T-helper 2 cell treated with Interferon-gamma antibody and Interleukin-4, amounts not matched to agents 5 μg/mL and 100 μg/mL, for 36 hours (primary cell): ENCODE measurements at places on chromosomes 2 and 18.
A peak's percentile ranks its signal among the peaks of the same experiment; 100 is the strongest.

DNA sequence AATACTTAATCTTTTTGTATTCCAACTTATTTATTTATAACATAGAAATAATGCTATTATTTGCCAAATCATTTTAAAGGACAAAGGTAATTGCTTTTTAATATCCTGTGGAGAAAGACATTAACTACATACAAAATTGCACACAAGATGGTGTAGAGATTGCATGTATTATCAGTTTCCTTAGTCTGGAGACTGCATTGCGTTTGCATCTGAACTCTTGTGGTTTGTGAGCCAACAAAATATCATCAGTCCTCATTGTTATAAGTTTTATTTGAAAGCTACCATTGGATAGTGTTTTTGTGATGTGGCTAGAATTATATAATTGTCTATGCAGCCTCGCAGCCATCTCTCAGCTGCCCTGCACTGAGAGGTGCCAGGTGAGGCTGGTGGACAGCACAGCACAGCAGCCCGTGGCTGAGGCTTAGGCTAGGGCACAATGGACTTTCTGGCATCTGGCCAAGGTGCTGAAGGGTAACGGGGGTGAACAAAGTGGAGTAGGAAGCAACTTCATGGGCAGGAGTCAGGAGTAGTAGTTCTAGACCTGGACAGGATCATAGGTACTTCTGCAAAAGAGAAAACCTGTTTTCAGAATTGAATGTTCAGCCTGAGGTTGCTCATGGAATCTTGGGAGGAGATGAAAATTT, 15.1 kb downstream of the RASGRP3 start:
- no peak overlapping the region for H3K4me3 ChIP-seq
- no peak overlapping the region for H3K27ac ChIP-seq
- peaks cover 12% of the 10 kb centered on the region for H3K27me3 ChIP-seq
- H3K4me1 ChIP-seq, result peaks cover 41% of the 10 kb centered on the region
- DNase-seq, result no peak
- peaks cover 8% of the 10 kb centered on the region for H3K36me3 ChIP-seq

DNA sequence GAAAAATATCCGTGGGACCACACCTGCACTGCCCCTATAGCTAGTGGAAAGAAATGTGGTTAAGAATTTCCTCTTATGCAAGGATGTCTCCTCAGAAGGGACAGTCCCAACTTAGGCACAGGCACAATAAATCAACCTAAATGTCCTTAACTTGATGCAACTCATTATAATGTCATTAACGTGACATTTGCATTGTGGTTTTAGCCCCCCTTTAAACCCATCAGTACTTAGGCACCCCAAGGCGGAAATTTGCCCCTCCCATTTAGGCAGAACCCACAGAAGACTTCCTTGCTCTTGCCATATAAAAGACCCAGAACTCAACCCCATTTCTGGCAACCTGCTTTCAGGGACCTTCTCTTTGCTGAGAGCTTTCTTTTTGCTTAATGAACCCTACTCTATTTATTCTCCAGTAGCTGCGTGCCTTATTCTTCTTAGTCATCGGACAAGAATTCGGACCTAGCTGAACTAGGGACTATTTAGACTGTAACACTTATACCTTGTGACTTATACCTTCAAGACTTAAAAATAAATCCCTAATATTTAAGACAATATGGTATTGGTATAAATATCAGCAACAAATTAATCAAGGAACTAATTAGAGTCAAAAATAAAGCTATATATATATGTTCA, 1281.6 kb upstream of the TMEFF2 start:
- H3K36me3 ChIP-seq, result no peaks in the 10 kb centered on the region
- H3K27ac ChIP-seq, result no peak overlapping the region
- DNase-seq, result no peak
- no peak overlapping the region for H3K4me3 ChIP-seq
- H3K4me1 ChIP-seq, result no peaks in the 10 kb centered on the region

DNA sequence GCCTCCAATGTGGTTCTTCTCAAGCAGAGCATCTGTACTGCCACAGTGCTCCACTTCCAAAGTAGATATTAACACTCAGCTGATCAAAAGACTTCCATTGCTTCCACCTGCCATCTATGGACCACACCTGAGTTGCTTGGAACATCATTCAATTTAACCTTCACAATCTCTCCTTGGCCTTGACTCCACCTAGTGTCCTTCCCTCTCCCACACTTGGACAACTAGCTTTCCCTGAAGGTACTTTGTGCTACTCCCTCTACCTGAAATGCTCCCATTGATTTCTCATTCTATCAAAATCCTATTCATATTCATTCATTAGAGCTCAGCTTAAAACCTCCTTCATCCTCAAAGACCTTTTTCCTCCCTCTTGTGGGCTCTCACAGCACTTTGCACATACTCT, 48.7 kb downstream of the SOWAHC start:
- no peaks in the 10 kb centered on the region for H3K4me1 ChIP-seq
- no peak overlapping the region for H3K27ac ChIP-seq
- DNase-seq, result no peak
- no peaks in the 10 kb centered on the region for H3K36me3 ChIP-seq
- H3K4me3 ChIP-seq, result no peak overlapping the region

DNA sequence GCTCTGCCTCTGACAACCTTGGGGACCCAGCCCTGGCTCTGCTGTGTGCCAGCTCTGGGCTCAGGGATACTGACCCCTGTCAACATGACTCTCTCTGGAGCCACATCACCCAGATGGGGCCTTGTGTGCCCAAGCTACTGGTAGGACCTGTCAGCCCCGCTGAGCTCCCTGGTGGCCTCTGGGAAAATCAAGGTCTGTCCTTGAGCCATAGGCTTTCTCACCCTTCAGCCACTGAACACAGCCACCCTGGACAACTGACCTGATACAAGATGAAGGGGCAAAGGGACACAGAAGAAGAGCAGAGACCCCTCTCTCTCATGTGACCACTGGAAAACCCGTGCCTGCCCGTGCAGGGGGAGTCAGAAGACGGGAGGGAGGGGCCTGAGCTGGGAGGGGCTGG, 7.8 kb downstream of the CCDC74A start:
- no peaks in the 10 kb centered on the region for H3K4me1 ChIP-seq
- H3K27me3 ChIP-seq, result peaks cover 7% of the 10 kb centered on the region
- no peak overlapping the region for H3K27ac ChIP-seq

DNA sequence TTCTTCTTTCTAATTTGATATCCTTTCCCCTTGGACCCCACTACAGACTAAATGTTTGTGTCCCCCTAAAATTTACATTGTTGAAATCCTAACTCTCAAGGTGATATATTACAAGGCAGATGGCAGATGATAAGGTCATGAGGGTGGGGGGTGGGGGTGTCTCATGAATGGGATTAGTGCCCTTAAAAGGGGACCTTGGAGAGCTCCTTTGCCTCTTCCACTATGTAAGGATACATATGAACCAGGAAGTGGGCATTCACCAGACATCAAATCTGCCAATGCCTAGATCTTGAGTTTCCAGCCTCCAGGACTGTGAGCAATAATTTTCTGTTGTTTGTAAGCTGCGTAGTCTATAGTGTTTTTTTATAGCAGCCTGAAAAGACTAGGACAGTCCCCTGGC, 89.1 kb downstream of the PLA2R1 start:
- H3K27ac ChIP-seq, result no peak overlapping the region
- no peaks in the 10 kb centered on the region for H3K4me1 ChIP-seq

DNA sequence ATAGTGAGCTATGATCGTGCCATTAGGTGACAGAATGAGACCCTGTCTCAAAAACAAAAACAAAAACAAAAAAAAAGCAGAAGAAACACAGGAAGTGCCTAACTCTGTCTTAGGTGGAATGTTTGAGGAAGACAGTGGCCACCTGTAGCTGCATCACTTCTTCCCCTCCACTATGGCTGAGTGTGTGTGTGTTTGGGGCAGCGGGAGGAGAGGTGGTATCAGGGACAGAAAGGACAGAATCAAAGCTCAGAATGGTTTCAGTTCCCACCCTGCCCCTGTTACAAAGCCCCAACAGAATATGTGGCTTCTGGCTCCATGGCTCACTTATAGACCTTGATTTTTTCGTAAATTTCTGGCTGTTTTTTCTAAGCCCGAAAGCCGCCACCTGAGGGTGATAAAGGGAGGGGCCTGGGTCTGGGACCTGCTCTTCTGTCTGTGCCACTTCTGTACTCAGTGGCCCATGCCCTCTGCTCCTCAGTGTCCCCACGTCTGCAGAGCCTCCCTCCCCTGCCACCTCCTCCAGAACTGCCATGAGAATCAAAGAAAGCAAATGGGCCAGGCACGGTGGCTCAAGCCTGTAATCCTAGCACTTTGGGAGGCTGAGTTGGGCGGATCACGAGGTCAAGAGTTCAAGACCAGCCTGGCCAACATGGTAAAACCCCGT, 27.4 kb downstream of the SERTAD2 start:
- no peak overlapping the region for H3K4me3 ChIP-seq
- no peaks in the 10 kb centered on the region for H3K4me1 ChIP-seq
- no peak for DNase-seq
- no peak overlapping the region for H3K27ac ChIP-seq

- peaks cover 4% of the 10 kb centered on the region for H3K4me1 ChIP-seq
- H3K4me3 ChIP-seq, result no peak overlapping the region
- no peak for DNase-seq
- no peaks in the 10 kb centered on the region for H3K36me3 ChIP-seq
- no peak overlapping the region for H3K27ac ChIP-seq
Observed at GRCh38 chr2:156818944-156819343, 382.8 kb downstream of the GPD2 start.

DNA sequence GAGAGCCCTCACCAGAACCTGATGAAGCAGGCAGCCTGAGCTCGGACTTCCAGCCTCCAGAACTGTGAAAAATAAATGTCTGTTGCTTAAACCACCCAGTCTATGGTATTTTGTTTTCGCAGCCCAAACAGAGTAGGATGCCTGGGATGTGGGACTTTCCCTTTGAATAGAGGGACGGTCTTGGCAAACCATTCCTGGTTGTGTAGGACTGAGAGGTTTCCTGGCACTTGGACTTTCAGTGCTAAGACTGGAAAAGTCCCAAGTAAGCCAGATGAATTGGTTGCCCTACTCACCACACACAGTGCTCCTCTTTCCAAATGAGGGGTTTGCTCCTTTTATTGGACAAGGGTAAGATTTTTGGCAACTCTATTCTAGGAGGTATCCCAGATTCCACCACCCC, 46.8 kb upstream of the ACMSD start:
- no peak for DNase-seq
- peaks cover 4% of the 10 kb centered on the region for H3K27me3 ChIP-seq
- no peak overlapping the region for H3K4me3 ChIP-seq
- no peaks in the 10 kb centered on the region for H3K36me3 ChIP-seq

GRCh38 chr2:230666885-230667712, 45.5 kb upstream of the CAB39 start:
- H3K4me1 ChIP-seq, result peaks cover 83% of the 10 kb centered on the region
- H3K27me3 ChIP-seq, result no peaks in the 10 kb centered on the region
- peak overlapping the region; percentile 11 for H3K4me3 ChIP-seq
- H3K27ac ChIP-seq, result peak overlapping the region; percentile 88
- DNase-seq, result no peak
- peaks cover 5% of the 10 kb centered on the region for H3K36me3 ChIP-seq

GRCh38 chr2:111975053-111975552, 76.7 kb downstream of the MERTK start:
- H3K27ac ChIP-seq, result no peak overlapping the region
- H3K36me3 ChIP-seq, result no peaks in the 10 kb centered on the region
- H3K4me3 ChIP-seq, result no peak overlapping the region

GRCh38 chr2:86372641-86373502, 35.4 kb upstream of the REEP1 start:
- H3K36me3 ChIP-seq, result peaks cover 11% of the 10 kb centered on the region
- peaks cover 20% of the 10 kb centered on the region for H3K4me1 ChIP-seq
- peaks cover 19% of the 10 kb centered on the region for H3K27me3 ChIP-seq
- no peak overlapping the region for H3K27ac ChIP-seq
- H3K4me3 ChIP-seq, result no peak overlapping the region

- DNase-seq, result no peak
- no peak overlapping the region for H3K4me3 ChIP-seq
- H3K27ac ChIP-seq, result no peak overlapping the region
- H3K36me3 ChIP-seq, result no peaks in the 10 kb centered on the region
- no peaks in the 10 kb centered on the region for H3K27me3 ChIP-seq
Observed at GRCh38 chr18:28581521-28582071, 404.7 kb upstream of the CDH2 start.

DNA sequence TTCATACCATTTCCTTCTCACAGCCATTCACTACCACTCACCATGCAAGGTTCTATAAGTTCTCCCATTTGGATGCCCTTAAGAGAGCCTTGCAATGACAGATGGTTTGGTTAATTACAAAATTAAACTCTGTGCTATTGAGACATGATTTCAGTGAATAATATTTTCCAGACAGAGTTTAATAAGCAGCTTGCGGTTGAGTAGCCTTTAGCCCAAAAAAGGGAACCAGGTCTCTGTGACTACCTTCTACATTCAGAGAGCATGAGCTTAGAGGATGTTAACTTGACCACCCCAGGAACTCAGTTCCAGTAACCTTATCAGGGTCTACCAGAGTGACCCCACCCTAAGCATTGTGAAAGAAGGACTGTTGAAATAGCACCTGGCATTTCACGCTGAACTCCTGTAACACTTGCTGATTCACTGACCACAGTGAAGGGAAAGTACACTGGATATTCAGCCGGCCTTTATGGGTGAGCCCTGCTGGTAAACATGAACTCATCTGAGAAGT, 1173.1 kb upstream of the ZEB2 start:
- H3K36me3 ChIP-seq, result no peaks in the 10 kb centered on the region
- H3K27ac ChIP-seq, result no peak overlapping the region
- no peaks in the 10 kb centered on the region for H3K27me3 ChIP-seq

DNA sequence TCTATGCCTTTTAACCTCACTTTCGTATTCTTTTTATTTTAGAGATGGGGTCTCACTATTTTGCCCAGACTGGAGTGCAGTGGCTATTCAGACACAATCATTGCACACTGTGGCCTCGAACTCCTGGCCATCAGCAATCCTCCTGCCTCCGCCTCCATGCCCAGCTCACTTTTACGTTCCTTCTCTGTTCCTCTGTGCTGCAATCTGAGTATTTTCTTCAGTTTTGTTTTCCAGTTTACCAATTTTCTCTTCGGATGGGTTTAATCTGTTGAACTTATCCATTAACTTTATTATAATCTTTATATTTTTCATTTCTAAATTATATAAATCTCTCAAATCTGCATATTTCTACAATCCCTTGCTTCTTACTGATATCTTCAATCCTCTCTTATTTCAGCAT, 38.6 kb downstream of the SIGLEC15 start:
- H3K27me3 ChIP-seq, result no peaks in the 10 kb centered on the region
- H3K4me1 ChIP-seq, result peaks cover 2% of the 10 kb centered on the region

DNA sequence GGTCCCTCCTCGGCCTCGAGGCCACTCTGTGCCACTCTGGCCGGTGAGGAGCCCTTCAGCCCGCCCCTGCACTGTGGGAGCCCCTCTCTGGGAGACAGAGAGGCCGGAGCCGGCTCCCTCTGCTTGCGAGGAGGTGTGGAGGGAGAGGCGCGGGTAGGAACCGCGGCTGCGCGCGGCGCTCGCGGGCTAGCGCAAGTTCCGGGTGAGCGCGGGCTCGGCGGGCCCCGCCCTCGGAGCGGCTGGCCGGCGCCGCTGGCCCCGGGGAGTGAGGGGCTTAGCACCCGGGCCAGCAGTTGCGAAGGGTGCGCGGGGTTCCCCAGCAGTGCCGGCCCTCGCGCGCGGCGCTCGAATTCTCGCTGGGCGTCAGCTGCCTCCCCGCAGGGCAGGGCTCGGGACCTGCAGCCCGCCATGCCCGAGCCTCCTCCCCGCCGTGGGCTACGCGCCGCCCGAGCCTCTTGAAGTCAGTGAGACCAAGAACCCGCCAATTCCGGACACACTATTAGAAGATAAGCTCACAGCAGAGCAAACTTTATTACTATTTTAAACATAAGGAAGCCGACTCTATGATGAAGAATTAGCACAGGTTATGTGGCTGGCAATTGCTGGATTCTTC, 825.8 kb upstream of the FANCL start:
- H3K36me3 ChIP-seq, result no peaks in the 10 kb centered on the region
- H3K4me3 ChIP-seq, result no peak overlapping the region
- no peak overlapping the region for H3K27ac ChIP-seq
- H3K27me3 ChIP-seq, result no peaks in the 10 kb centered on the region

- no peaks in the 10 kb centered on the region for H3K27me3 ChIP-seq
- no peak overlapping the region for H3K27ac ChIP-seq
- no peak for DNase-seq
- peaks cover 23% of the 10 kb centered on the region for H3K36me3 ChIP-seq
Observed at GRCh38 chr18:35605686-35606417, 24.3 kb downstream of the GALNT1 start.
